ENCODE measurements at places on chromosomes 16 and 17. TPM values are rescaled to one million over a fixed set of nuclear protein-coding genes. Genes with fewer than 3 reads are reported as not detected.

DNA sequence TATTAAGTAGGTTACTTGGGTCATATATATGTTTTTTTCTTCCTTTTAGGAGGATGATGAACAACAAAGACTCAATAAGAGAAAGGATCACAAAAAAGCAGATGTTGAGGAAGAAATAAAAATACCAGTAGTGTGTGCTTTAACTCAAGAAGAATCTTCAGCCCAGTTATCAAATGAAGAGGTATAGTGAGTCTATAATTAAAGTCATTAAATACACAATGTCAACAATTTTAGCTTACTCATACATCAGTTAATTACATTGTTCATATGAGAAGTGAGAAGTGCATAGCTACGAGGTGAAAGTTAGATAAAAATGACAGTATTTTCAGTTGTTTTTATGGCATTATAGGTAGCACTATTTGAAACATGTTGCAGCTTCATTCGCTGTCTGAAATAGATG is 65.2 kb downstream of the NUP88 start:
- no peaks in the 10 kb centered on the region for H3K4me1 ChIP-seq
- peaks cover 83% of the 10 kb centered on the region for H3K36me3 ChIP-seq
- no peak for DNase-seq
- no peaks in the 10 kb centered on the region for H3K27me3 ChIP-seq

DNA sequence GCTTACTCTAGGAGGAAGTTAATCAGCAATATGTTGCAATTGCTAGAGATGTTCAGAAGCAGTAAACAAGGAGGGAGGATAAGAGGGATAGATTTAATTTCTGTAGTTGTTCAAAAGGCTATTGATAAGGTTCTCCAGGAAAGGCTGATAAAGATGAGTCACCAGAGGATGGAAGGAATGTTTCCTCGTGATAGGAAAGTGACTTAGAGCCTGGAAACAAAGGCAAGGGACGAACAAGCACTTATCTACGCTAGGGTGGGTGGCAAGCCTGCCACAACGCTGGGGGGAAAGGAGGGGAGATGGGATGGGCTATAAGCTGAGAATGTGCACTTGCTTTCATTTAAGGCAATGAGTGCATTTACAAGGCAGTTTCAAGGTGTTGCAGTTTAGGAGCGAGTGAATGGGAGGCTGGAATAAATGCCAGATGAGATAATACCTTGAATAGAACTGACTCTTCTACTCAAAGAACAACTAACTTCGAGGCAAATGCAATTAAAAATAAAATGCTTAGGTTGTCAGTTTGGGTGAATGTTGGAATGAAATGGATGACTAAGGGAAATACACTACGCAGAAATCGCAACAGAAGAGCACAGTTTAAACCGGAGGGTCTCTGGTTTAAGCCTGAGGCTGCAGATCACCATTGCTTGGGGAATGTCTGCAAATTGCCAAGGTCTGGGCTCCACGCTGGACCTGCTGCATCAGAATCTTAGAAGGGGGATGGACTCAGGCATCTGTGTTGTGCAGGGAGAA is 76.0 kb upstream of the RBBP6 start:
- no peak overlapping the region for H3K4me3 ChIP-seq
- no peak for DNase-seq
- H3K36me3 ChIP-seq = no peaks in the 10 kb centered on the region
- no peak overlapping the region for H3K27ac ChIP-seq
- H3K4me1 ChIP-seq = no peaks in the 10 kb centered on the region
- no peaks in the 10 kb centered on the region for H3K27me3 ChIP-seq

DNA sequence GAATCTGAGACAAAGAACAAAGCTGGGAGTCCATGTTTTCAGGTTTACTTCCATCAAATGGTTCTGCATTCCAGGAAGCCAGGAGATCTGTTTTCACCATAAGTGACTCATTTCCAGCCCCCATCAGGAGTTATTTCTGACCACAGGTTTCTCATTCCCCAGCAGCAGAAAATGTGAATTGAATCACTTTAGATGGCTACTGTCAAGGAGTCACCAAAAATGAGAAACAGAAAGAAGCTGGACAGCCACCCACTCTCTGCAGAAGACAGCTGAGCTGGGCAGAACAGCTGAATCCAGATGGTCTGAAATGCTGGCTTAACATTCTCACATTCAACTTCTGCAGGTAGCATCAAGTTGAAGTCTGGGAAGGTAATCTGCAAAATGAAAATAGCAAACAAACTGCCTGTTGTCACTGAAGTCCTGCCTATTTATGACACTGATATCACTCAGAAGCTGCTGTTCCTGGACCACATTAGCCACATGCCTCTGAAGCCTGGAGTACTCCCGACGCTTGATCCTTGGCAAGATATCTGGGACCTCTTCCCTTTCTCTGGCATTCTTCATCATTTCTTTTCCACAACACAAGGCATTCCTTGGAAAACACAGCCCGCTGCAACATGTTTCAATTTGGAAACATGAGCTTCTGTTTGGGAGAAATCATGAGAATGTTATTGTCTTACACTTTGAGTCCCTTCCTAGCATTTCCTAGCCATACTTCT is 15.3 kb downstream of the CCL11 start:
- H3K4me1 ChIP-seq = no peaks in the 10 kb centered on the region
- no peak for DNase-seq
- H3K27me3 ChIP-seq = peaks cover 7% of the 10 kb centered on the region
- H3K4me3 ChIP-seq = no peak overlapping the region
- H3K36me3 ChIP-seq = no peaks in the 10 kb centered on the region

- DNase-seq = no peak
- no peaks in the 10 kb centered on the region for H3K27me3 ChIP-seq
- no peaks in the 10 kb centered on the region for H3K36me3 ChIP-seq
- no peak overlapping the region for H3K27ac ChIP-seq
These were observed 289.0 kb downstream of the CEP112 start for GRCh38 chr17:65902831-65903522.

DNA sequence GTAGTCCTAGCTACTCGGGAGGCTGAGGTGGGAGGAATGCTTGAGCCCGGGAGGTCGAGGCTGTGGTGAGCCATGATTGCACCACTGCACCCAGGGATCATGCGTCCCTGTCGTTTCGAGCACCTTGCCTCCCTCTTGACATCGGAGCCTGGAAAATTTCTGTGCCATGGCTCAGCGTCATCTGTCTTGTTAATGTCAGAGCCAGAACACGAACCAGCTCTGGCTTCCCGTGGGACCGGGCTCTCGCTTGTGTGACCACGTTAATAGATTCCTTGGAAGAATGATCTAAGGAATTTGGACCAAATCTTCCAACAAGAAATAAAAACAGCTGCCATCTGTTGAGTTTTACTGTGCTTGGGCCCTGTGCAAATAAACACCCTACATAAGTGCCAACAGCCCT is 117.7 kb downstream of the ABCC1 start:
- DNase-seq = no peak
- H3K4me1 ChIP-seq = peaks cover 2% of the 10 kb centered on the region
- H3K27me3 ChIP-seq = no peaks in the 10 kb centered on the region
- no peak overlapping the region for H3K27ac ChIP-seq
- peaks cover 59% of the 10 kb centered on the region for H3K36me3 ChIP-seq

GRCh38 chr16:2166263-2167067 is 10.9 kb downstream of the TRAF7 start:
- no peak overlapping the region for H3K4me3 ChIP-seq
- peaks cover 9% of the 10 kb centered on the region for H3K36me3 ChIP-seq
- no peak for DNase-seq
- H3K4me1 ChIP-seq = no peaks in the 10 kb centered on the region
- no peaks in the 10 kb centered on the region for H3K27me3 ChIP-seq

DNA sequence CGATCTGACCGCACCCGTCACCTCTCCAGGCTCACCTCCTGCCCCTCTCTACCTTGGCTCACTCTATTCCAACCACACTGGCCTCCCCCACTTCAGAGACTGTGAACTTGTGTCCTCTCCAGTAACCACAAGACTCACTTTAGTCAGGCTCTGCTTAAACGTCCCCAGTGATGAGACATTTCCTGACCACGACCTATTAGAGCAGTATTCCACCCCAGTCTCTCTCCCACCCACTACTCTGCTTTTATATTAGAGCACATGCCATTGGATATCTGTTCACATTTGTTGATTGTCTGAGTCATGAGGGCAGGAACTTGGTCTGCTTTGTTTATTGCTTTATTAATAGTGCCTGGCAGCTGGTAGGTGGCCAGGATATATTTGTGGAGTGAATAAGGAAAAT is 20.1 kb downstream of the COX11 start:
- H3K36me3 ChIP-seq = no peaks in the 10 kb centered on the region
- no peak overlapping the region for H3K4me3 ChIP-seq
- no peak for DNase-seq

DNA sequence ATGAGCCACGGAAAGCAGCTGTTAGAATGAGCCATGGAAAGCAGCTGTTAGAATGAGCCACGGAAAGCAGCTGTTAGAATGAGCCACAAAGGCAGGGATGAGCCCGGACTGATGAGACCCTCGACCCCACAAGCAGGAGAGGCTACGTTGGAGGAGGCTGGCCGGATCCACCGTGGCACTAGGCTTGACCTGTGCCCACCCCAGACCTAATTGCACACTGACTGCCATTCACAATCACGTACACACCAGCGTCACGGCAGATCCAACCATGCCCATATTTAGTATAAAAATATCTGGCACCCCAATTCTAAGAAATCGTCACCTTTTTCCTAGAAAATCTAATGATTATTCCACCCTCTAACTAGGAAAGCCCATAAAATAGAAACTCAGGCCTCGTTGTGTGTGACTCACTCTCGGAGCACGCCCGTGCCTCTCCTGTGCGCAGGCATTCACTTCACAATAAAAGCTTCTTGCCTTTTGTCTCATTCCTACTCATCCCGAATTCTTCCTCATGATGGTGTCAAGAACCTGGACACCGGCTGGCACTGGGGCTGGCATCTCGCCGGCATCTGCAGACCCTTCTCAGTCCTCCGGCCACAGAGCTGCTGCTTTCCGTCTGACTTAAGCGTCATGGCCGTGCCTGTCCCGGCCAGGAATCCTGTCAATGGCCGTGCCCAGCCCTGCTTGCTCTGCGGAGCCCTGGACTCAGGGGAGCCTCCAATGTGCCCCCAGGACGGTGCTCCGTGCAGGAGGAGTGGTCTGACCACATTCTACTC is 5.5 kb upstream of the SECTM1 start:
- H3K27ac ChIP-seq = no peak overlapping the region
- no peaks in the 10 kb centered on the region for H3K36me3 ChIP-seq
- no peak for DNase-seq
- peaks cover 14% of the 10 kb centered on the region for H3K4me1 ChIP-seq

GRCh38 chr17:82734987-82735866 is at the start of gene FN3K:
TSS of gene FN3K (plus strand) at chr17:82735615. CDS start at chr17:82735637, 22 bp downstream.
- H3K36me3 ChIP-seq = no peaks in the 10 kb centered on the region
- no peak within 1 kb of the TSS for H3K4me3 ChIP-seq
- no peaks in the 10 kb centered on the region for H3K27me3 ChIP-seq
- peaks cover 10% of the 10 kb centered on the region for H3K4me1 ChIP-seq
- peak; percentile 18 for DNase-seq

DNA sequence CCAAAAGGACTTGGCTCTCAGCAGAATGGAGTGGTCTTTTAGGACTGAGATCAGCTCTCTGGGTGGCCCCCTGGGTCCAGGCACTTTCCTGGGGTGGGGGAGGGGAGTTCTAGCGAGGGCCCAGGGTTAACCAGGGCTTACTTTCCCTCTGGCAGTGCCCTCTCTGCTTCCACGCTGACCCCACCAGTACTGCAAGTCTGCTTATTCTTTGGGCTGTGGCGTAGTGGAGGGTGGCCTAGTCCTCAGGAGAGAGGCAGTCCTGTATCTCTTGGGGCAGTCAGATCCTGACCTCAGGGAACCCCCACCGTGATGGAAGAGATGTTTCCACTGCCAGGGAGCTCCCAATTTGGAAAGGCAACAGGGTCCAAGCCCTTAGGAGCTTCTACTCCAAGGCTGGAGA is 79.4 kb downstream of the CCDC182 start:
- no peaks in the 10 kb centered on the region for H3K4me1 ChIP-seq
- H3K4me3 ChIP-seq = no peak overlapping the region
- no peaks in the 10 kb centered on the region for H3K36me3 ChIP-seq
- no peak overlapping the region for H3K27ac ChIP-seq
- no peaks in the 10 kb centered on the region for H3K27me3 ChIP-seq

GRCh38 chr16:56360117-56361008 is 65.0 kb downstream of the AMFR start:
- peaks cover 15% of the 10 kb centered on the region for H3K4me1 ChIP-seq
- no peak for DNase-seq
- no peak overlapping the region for H3K4me3 ChIP-seq
- H3K36me3 ChIP-seq = peaks cover 45% of the 10 kb centered on the region
- H3K27ac ChIP-seq = no peak overlapping the region

- no peak for DNase-seq
These were observed 346.9 kb downstream of the FOXL1 start for GRCh38 chr16:86925067-86925791.

GRCh38 chr17:76390003-76390421 is 5.6 kb downstream of the SPHK1 start:
- H3K4me3 ChIP-seq = no peak overlapping the region
- H3K27ac ChIP-seq = no peak overlapping the region
- peaks cover 12% of the 10 kb centered on the region for H3K4me1 ChIP-seq
- H3K36me3 ChIP-seq = peaks cover 13% of the 10 kb centered on the region
- no peak for DNase-seq
- no peaks in the 10 kb centered on the region for H3K27me3 ChIP-seq

- peak overlapping the region; percentile 90 for H3K4me3 ChIP-seq
- H3K27ac ChIP-seq = peak overlapping the region; percentile 18
- H3K36me3 ChIP-seq = no peaks in the 10 kb centered on the region
- DNase-seq = peak; percentile 54
- H3K27me3 ChIP-seq = peaks cover 3% of the 10 kb centered on the region
These were observed 635 bp downstream of the SCPEP1 start for GRCh38 chr17:56978441-56979090.

DNA sequence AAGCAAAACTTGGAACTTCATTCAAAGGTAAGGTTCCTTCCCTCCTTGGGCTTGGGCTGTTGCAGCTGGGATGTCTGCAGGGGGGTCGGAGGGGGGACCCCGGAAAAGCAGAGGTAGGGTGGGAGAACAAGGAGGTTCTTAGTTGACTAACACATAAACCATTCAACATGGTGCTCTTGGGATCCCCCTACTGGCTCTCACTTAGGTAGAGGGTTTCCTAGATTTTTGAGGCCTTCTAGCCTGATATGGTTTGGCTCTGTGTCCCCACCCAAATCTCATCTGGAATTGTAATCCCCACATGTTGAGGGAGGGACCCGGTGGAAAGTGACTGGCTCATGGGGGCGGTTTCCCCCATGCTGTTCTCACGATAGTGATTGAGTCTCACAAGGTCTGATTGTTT is 93.9 kb downstream of the RGS9 start:
- H3K36me3 ChIP-seq = no peaks in the 10 kb centered on the region
- no peak for DNase-seq
- peaks cover 16% of the 10 kb centered on the region for H3K4me1 ChIP-seq
- no peak overlapping the region for H3K27ac ChIP-seq

Gene GOSR1
- 51.1 TPM for total RNA-seq

Gene ANKS3
- 20.4 TPM for total RNA-seq

Gene TPSD1
- total RNA-seq = not detected

Gene BAHCC1
- 0.54 TPM for total RNA-seq

Gene PERCC1
- not detected for total RNA-seq

Gene ANKRD40CL
- total RNA-seq = not detected
